ENCODE measurements at places on chromosomes 1 and 21.

DNA sequence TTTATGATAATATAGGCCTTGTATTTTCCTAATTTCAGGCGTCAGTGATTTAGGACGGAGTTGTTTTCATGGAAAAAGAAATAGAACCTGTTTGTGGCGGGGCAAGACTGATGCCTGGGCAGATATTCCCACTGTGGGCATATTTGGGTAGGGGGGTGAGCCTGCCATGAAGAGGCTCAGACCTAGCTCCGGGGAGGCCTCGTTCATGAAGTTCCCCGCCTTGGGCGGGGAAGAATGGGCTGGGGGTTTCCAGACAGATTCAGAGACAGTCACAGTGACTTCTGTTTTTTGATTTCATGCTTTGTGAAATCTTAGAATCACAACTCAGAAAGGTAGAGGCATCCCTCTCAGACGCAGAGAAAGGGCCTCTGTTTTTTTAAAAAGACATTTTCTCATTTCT lies 36.1 kb downstream of the RUNX3 start:
- no peak for DNase-seq

DNA sequence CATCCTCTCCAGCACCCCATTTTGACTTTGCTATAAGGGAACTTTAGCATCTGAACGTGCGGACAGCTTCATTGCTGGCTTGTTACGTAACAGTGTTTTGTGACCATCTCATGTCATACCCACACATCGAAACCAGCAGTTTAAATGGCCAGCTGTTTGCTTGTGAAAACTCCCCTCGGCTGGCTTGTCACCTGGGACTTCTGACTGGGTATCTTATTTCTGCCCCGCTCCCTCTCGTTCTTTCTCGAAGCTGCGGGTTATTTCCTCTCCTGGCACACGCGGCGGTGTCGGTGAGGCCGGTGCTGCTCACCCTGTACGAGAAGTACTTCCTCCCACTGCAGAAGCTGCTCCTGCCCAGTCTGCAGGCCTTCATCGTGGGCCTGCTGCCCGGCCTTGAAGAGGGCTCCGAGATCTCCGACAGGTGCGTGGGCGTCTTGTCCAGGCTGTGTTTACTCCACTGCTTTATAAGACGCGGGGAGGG lies 43.5 kb downstream of the DOP1B start:
- peak; percentile 73 for DNase-seq

DNA sequence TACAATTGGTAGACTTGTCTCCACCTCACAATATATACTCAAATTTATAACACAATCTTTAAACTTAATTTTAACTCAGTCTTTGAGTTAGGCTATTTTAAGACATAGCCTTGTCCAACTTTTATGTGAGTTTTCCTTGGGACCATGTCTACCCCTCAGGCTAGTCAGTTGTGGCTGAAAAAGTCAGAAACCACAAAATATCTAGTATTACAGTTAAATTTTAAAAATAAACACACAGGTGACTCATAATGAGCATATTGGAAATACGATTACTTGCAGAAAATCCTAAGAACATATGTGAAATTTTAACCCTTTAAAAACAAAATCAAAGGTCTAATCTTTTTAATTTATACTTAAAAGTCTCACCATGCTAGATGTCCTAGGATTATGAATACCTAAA lies 4.8 kb upstream of the ASB17 start:
- DNase-seq = no peak

DNA sequence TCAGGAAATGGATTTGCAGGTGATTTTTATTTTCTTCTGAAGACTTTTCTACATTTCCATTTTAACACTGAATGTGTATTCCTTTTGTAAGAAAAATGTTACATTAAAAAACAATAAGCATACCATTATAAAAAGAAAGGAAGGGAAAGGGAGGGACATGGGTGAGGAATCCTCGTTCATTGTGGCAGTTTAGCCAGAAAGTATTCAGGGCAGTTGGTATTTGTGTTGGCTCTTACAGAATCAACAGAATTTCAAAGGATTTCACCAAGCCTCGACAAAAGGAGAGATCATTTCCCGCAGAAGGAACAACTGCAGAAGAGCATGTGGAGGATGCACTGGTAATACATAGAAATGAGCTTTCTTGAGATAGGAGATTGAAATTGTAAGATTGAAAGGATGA lies 35.0 kb downstream of the PLD5 start:
- no peak for DNase-seq

DNA sequence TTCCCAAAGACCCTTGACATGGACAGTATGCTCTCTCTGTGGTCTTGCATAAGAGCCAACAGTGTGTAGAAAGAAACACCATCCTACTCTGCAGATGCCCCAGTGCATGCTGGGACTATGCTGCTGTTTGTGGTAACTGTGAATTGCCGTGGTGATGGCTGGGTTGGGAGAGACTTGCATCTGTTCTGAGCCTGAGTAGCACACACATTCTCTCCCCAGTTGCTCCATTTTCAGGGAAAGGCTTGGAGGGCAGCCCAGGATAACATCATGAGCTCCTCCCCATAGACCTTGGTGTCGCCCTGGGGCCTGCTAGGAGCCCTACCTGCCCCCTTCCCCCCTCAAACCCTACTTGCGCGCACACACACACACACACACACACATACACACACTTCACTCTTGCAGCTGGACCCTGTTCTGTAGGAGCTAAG lies 120.9 kb upstream of the IPO9 start:
- peak; percentile 39 for DNase-seq

- DNase-seq = no peak
These were observed 68.9 kb downstream of the SNRPE start for GRCh38 chr1:203930342-203930741.

DNA sequence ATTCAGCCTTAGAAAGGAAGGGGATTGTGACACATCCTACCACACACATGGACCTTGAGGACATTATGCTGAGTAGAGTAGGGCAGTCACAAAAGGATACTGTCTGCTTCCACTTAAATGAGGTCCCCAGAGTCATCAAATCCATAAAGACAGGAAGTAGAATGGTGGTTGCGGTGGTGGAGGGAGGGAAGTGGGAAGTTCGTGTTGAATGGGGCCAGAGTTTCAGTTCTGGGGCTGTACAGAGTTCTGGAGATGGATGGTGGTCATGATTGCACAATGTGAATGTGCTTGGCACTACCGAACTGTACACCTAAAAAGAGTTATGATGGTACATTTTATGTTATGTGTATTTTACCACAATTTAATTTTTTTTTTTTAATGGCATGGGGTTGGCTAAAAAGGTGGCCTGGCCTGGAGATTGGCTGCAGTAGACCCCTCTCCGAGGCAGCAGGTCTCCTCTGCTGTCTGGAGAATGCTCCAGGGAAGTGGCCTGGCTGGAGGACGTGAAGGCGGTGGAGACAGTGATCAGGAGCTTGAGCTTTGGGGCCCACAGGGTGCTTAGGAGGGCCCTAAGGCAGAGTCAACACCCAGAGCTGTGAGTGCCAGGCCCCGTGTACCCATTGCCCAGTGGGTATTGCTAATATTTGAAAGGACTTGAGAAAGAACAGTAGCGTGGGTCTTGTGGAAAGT lies 30.4 kb downstream of the IFNGR2 start:
- DNase-seq = peak; percentile 75

DNA sequence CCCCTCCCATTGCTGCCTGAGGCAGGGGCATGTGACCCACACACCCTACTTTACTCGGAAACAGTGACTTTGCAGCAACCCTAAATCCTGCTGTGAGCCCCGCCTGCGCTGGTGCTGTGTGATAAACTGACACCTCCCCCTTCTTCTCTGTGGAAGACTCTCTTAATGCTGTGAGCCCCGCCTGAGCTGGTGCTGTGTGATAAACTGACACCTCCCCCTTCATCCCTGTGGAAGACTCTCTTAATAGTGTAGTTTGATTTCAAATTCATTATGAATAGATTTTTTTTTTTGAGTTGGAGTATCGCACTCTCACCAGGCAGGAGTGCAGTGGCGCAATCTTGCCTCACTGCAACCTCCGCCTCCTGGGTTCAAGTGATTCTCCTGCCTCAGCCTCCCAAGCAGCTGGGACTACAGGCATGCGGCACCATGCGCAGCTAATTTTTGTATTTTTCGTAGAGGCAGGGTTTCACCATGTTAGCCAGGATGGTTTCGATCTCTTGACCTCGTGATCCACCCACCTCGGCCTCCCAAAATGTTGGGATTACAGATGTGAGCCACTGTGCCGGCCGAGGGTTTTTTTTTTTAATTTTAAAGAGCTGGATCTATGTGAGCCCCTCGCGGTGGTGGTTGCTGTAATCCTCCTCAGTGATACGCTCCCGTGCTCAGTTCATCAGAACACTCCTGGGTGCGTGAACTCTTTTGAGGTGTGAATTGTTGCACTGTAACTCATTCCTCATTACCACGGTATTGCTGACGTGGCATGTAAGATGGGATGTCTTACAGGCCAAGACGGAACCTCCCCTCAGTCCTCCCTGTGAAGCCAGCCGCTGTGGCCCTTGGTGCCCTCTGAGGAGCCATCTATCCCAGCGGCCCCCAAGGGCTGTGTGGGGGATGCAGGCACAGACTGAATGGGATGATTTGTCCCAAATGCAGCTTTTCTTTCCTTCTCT lies 60.3 kb downstream of the GALNT2 start:
- peak; percentile 49 for DNase-seq

GRCh38 chr1:195141294-195141693 lies 1466.9 kb downstream of the KCNT2 start:
- DNase-seq = no peak

GRCh38 chr1:152000964-152001630 lies 7.4 kb upstream of the S100A10 start:
- DNase-seq = peak; percentile 84

DNA sequence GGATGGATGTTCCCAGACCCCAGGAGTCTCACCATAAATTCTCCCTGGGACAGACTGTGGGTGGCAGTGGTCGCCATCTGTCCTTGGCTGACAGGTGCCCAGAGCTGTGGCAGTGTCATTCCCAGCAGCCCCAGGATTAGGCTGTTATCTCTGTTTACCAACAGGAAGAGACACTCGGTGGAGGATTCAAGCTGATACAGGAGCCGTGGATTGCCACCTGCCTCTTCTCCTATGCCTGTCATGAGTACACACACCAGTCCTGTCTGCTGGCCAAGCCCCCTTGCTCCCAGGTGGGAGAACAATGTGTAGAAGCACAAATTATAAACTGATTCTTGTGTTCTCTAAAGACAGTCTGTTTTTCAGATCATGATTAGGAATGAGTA lies 152.6 kb downstream of the ETS2 start:
- no peak for DNase-seq

DNA sequence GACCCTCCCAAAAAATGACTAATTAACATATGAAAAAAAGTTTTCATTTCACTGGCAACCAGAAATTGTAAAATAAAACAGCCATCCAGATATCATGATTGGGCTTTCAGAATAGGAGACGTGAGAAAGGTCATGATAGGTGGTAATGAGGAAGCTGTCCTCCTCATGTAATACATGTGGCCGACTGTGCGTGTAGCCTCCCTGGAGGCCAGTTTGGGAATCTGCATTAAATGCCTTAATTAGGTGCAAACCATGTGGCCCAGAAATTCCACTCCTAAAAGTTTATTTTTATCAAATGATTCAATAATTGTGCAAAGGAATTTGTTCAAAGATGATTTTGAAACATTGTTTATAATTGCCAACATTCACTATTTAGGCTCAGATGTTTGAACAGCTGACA lies 127.6 kb upstream of the C1orf105 start:
- no peak for DNase-seq

DNA sequence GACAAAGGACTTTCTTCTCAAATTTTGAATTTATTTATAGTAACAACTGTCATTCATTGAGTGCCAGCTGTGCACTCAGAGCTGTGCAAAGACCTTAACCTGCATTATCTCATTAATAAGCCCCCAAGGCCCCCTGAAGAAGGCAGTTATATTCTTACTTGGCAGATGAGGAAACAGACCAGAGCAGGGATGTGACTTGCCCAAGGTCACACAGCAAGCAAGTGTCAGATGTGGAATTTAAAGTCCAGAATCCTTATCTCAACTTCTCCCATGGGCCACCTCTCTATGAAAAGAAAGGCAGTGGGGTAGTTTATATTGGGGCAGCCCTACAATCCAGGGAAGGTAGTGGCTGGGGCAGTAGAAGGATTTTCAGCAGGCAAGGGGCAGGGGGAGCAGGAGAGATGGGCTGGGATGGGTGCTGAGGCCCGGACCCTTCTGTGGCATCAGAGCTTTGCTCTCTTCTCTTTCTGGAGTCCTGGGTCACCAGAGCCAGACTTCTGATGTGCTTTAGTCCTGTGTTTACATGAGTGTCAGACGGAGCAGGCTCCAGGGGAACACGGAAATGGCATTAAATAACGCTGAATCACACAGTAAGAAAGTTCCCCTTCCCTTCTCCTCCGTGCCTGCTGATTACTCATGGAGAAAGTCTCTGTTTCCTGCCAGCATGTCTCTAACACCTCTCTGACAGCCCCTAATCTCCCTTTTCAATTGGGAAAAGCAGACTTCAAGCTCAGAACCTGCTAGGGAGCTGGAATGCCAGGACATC lies 39.5 kb downstream of the EPHB2 start:
- peak; percentile 91 for DNase-seq

DNA sequence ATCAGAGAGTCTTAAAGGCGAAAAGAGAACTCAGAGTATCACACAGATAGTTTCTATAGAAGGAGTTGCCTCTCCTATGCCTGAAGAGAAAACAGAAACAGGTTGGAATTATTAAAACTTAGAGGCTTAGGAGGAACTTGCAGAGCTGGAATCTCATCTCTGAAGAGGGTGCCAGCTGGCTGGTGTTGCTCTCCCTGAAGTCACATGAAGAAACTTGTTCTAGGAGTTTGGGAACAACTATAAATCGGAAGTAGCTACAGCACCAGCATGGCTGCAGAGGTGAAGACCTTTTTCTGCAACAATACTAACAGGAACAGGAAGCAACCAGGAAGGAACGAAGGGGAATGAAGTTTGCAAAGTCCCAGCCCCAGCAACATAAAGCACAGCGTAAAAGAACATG lies 35.8 kb downstream of the FMO3 start:
- DNase-seq = no peak

DNA sequence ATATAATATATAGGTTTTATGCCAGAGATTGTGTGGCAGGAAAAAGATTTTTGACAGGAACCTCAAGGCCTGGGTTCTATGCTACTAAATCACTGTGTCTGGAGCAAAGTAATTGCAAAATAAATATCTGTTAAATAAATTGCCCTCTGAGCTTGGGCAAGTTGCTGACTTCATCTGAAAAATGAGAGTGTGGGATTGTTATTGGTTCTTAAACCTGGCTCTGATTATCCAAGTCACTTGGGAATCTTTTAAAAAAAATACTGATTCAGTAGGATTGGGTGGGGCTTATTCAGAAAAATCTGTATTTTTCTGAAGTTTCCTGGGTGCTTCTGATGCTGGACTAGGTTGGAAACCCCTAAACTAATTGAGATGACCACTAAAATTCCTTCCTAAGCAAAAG lies 174.1 kb upstream of the SGIP1 start:
- no peak for DNase-seq

GRCh38 chr1:201625226-201625761 lies 86.4 kb downstream of the NAV1 start:
- no peak for DNase-seq

- DNase-seq = no peak
These were observed 32.4 kb downstream of the IER5 start for GRCh38 chr1:181120924-181121323.

- no peak for DNase-seq
These were observed 109.8 kb downstream of the HMCN1 start for GRCh38 chr1:185843986-185844385.

GRCh38 chr1:153032677-153033308 lies 1.8 kb downstream of the SPRR1B start:
- DNase-seq = peak; percentile 30

All from suppressor macrophage (primary cell).